Stimulated activated CD4-positive, alpha-beta T cell treated with anti-CD3 and anti-CD28 coated beads, Interleukin-15, amount 100 ng/mL, for 24 hours (primary cell): ENCODE measurements at places on chromosomes 4 and X.

GRCh38 chr4:80454556-80454955 lies 119.0 kb downstream of the CFAP299 start:
- DNase-seq = no peak

DNA sequence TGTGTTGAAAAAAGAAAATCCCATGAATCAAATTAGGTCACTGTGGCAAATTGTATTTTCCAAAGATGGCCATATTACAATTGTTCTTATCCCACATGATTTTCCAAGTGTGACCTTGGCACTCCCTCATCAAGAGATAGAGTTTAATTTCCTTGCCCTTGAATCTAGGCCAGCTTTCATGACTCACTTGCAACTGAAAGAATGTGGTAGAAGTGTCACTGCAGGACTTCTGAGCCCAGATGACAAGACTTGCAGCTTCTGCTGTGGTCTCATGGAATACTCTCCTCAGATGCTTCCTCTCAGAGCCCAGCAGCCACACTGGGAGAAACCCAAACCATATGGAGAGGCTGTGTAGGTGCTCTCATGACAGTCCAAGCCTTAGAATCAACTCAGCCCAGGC lies 139.0 kb downstream of the ADAMTS3 start:
- no peak for DNase-seq

GRCh38 chr4:43918377-43918776 lies 530.2 kb downstream of the KCTD8 start:
- no peak for DNase-seq

DNA sequence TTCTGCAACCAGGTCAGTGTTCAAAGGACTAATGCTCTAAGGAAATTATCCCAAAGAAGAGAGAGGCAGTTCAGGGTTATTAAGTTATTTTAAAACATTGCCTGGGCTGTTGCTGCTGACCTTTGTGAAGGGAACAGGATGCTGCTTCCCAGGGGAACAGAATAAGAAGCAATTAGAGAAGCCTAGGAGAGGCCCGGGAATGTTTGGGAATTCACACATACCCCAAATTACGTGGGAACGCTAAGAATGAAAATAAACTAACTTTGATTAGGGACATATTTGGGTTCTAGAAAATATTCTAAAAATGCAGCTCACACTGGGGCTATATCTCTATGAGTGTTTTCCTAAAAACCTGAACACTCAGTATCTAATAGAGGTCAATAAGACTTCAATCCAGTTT lies 243.1 kb upstream of the FTHL17 start:
- no peak for DNase-seq

GRCh38 chr4:168797194-168797593 lies 212.9 kb downstream of the CBR4 start:
- DNase-seq = no peak
